ENCODE measurements at places on chromosomes 3 and 15.

DNA sequence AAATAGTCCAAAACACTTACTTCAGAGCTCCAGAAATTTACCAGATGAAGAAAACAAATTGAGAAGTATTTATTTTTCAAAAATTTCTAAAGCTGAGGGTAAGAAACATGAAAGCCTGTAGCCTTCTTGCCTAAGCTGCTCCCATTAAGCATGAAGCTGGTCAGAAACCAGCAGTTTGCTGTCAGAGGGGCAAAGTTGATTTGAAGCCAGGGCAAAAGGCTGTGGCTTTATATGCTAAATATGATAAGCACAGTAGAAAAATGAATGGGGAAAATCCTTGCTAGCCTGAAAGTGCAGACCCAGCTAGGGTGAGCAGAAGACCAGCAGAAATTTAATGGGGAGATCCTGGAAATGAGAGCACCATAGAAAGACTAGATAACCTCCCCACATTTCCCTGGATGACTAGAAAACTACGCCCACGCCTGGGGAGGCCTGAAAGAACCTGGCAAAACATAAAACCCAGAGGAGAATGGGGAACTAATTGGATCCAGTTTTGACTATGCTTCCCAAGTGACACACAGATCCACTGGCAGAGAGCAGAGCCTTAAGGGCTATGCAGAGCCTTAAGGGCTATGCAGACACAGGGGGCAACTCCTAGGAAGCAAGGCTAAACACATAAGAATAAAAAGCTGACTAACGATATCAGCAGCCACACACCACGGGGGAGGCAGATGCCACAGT is 43.0 kb upstream of the HEG1 start:
- DNase-seq: no peak

GRCh38 chr3:51706788-51707731 is at the start of gene GRM2:
Gene GRM2 (plus strand): TSS chr3:51707068. CDS start chr3:51708984, 1,916 bp downstream.
- peak; percentile 27 for DNase-seq

DNA sequence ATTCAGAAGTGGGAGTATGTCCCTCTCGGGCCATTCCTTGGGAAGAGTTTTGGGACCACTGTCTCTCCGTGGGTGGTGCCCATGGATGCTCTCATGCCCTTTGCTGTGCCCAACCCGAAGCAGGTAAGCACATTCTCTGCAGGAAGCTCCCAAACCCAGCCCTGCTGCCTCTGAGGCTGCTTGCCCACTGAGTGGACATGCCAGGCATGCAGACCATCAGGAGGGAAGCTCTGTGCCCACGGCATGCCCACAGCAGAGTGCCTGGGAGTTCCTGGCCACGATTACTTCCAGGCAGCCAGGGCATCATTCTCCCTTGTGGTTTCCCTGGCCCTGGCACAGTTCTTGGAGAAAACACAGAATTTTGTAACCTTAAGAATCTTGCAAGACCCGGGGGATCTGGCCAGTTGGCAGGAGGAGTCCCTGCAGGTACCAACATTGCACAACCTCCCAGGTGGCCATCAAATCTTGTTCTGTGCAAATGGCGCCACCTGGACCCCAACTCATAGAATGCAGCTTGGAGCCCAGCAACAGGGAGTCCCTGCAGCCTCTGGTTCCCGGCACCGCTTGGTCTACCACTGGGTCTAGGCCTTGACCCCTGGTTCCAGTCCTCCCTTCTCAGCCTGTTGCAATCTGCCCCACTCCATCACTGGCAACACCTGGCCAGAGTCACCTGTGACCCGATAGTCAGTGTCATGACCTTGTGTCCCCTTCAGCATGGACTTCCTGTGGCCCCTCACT is 20.4 kb downstream of the FAH start:
- peak; percentile 74 for DNase-seq

- no peak for DNase-seq
These were observed 212.0 kb upstream of the TLE3 start for GRCh38 chr15:70309716-70310115.

DNA sequence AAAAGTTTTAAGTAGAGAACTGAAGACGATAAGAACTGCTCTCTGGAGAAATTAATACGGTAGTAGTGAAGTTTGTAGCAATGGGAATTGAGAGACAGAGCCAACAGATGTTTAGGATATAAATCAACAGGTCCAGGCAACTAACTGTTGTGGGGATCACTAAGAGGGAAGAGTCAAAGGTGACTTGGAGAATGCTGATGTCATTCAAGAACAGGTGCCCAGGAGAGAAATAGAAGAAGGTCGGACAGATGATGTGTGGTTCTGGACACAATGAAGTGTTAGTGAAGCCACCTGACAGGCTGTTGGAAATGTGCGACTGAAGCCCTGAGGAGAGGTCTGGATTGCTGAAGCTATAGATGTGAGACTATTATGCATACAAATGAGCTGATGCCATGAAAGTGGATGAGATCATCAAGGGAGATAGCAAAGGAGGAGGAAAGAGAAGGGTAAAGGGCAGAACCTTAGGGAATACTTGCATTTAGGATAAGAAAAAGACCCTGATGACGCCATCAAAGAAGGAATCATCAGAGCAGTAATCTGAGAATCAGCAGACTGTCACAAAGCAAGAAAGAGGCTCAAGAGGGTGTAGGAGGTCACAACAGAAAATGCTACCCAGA is 183.7 kb downstream of the FRMD5 start:
- no peak for DNase-seq

GRCh38 chr15:62486041-62486440 is 321.0 kb upstream of the C2CD4B start:
- no peak for DNase-seq

GRCh38 chr15:40121911-40122638 is 13.4 kb upstream of the BMF start:
- no peak for DNase-seq

DNA sequence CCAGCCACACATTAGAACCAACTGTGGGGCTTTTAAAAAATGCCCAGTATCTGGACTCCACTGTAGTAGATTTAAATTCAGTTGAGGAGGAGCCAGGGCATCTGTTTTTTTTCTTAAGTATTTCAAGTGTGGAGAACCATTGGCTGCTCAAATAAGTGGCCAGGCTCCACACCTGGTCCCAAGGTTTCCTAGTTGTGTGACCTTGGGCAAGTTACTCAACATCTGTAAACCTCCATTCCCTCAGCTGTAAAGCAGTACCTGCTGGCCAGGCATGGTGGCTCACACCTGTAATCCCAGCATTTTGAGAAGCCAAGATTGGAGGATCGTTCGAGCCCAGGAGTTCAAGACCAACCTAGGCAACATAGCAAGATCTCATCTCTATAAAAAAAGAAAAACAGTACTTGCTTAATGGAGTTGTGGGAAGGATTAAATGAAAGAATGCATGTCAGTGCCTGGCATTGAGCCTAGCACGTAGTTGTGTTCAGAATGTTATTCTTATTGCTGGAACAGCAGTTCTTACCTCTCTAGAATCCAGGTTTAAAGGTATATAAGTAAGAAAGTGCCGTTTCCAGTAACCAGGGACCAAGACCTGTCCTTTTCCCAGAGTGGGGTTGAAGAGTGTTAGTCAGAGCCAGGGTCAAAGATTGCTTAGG is 2.0 kb downstream of the PPP1R14D start:
- DNase-seq: no peak

DNA sequence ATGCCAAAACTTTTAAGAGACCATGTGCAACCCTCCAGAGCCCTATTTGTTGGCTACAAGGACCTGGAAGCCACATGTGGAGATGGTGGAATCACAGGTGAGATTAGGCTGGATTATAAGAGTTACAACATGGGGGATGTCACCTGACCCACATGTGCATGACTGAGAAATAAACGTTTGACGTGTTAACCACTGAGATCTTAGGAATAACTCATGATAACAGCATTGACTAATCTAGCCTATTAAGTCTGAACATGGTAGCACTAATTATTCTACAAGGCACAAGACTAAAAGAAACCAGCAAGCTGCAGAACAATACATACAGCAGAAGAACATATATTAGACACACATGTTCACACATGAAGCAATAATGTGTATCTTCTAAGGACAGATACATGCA is 38.4 kb downstream of the SUCLG2 start:
- no peak for DNase-seq

GRCh38 chr3:178381555-178381954 is 154.7 kb upstream of the KCNMB2 start:
- no peak for DNase-seq

- no peak for DNase-seq
These were observed 8.4 kb upstream of the PPP1R2 start for GRCh38 chr3:195551381-195551978.

Measured in activated naive CD4-positive, alpha-beta T cell treated with anti-CD3 and anti-CD28 coated beads, Interleukin-2, amount 50 U/mL, for 72 hours (primary cell).